ENCODE measurements at places on chromosomes 6 and 20. TPM values are rescaled to one million over a fixed set of nuclear protein-coding genes. Genes with fewer than 3 reads are reported as not detected.

SAMD3 gene
- 5.0 TPM for total RNA-seq

GRCh38 chr6:111852725-111853124 is 20.5 kb downstream of the FYN start:
- no peak for DNase-seq

DNA sequence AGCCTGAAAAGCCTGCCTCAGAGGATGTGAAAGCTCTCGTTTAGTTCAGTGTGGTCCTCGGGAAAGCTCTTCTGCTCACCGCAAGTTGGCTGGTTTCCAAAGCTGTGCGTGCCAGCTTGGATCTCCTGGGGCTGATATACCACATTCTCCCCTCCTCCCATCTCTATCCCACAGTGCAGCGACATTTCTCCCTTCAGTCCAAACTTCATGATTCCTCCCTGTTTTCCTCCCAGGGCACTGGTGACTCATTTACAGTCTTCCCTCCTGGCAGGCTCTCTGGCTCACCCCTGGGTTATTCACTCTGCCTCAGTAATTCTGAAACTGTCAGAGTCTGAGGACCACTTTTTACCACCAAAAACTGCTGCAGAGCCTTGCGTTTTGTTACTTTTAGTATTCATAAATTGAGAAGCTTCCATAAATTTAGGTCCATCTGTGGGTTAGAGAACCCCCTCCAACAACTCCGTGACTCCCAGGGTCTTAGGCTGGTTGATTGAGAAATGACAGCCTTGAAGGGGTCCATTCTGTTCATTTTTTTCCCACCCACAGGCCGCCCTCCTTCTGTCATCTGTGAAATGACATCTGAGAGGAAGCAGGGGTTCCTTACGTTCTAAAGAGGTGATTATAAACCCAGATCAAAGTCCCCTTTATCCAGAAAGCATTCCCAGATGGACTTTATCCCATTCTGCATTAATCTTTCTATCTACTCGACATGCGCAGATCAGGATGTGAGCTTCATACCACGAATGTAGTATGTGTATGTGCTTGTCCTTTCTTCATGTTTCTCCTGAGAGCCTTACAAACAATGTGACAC is 6.1 kb downstream of the TRIM10 start:
- peak; percentile 80 for DNase-seq

- DNase-seq, result no peak
Measured at GRCh38 chr6:21519642-21520041, 73.9 kb upstream of the SOX4 start.

SYNJ2 gene
- total RNA-seq, result 68.5 TPM

- no peak for DNase-seq
Measured at GRCh38 chr6:158047127-158047518, 65.5 kb downstream of the SYNJ2 start.

SIM1 gene
- total RNA-seq, result not detected

MAS1 gene
- total RNA-seq, result not detected

GRCh38 chr6:108107102-108107501 is 32.6 kb upstream of the OSTM1 start:
- no peak for DNase-seq

FRS3 gene
- total RNA-seq, result 1.5 TPM

C6orf118 gene
- not detected for total RNA-seq

DNA sequence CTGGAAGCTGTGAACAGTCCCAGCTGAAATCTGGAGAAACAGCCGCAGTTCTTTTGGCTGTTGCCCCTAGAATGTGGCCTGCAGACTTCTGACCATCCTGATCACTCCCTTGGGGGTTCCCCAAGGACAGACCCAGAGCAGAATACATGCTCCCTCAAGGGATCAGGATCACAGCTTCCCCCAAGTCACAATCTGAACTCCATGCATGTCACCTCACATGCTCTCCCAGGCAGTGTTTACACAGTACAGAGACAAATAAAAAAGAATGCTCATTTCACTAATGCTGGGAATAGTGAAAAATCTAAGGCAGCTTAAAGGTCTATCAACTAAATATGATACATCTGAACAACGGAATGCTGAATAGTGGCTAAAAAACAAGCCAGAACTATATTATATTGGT is 20.5 kb downstream of the SPAG4 start:
- no peak for DNase-seq

DEF6 gene
- total RNA-seq, result 8.9 TPM

- no peak for DNase-seq
Measured at GRCh38 chr20:9588706-9589105, 74.3 kb downstream of the LAMP5 start.

GRCh38 chr20:50207026-50207425 is 16.4 kb downstream of the CEBPB start:
- no peak for DNase-seq

DNA sequence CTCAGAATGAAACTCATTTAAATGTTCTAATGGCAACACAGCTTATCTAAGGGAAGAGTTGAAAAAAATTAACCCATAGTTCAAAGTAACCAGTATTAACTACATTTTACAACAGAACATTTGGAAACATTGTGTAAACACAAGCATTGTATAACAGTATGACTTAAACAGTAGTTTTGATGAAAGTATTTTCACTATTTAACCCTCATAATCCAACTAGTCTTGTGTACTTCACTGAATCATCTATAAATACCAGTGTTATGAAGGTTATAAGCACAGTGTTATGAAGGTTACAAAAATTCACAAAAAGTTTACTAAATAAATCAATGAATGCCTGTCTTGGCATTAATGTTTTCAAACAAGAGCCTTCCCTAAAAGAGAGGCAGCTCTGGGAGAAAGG is 66.5 kb downstream of the REV3L start:
- no peak for DNase-seq

DNA sequence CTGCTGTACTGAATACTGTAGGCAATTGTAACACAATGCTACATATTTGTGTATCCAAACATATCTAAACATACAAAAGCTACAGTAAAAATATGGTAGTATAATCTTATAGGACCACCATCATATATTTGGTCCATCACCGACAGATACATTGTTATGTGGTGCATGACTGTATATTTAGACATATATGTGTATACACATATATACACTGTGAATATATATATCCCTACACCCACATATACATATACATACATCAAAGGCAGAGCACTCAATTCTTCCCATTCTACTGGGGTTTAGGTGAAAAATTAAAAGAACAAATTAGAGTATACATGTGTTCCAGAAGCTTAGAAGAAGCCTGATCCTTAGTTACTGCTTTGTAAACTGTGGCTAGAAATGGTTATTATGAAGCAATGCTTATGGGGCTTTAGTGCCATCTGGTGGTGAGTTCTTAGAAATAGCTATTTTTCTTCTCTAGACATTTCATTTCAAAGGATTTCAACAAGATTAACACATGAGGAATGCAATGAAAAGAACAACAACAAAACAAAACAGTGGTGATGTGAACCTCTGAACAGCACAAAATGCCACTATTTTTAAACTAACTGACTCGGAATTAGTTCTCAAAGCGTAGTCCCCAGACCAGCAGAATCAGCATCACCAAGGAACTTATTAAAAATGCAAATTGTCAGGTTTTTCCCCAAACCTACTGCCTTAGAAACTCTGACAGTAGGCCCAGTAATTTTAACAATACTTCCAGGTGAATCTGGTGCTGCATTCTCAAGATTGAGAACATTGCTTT is 38.0 kb downstream of the PKHD1 start:
- peak; percentile 11 for DNase-seq

DNA sequence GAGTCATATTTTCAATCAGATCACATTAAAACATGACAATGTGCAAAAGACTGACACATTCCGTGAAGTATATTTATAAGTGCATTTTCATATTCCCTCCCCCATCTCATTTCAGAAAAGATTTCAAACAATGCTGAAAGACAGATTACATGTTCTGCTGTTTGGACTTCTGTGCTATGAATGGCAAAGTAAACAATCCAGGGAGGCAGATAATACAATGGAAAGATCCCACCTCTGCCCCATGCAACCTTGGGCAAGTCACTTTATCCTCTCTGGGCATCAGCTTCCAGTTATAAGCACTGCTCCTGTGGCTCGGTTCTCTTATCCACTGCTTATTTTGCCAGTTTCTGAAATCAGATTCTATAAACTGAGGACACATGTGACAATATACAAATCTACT is 110.2 kb downstream of the RCAN2 start:
- no peak for DNase-seq

GRCh38 chr6:94177429-94177828 is 758.1 kb upstream of the EPHA7 start:
- DNase-seq, result no peak

GRCh38 chr20:51482836-51483473 is 59.6 kb downstream of the NFATC2 start:
- no peak for DNase-seq

DNA sequence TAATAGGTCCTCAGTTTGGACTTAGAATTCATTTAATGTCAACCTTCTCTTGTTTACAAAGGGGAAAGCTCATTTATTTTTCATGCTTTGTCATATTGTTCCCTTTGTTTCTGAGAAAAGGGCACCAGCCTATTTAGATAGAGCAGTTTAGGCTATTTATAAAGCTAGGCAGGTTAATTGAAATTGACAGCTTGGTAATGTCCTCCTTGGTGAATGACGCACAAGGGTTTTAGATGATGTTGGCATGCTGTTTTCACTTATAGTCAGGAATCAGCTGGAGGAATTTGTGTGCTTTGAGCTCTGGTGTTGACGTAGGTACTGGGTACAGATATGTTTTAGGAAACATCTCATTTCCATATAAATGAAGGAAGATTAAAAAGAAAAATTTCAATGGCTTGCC is 45.2 kb downstream of the BCKDHB start:
- no peak for DNase-seq

IL17F gene
- total RNA-seq, result not detected

GRCh38 chr6:55668591-55668990 is 89.6 kb upstream of the HMGCLL1 start:
- DNase-seq, result no peak

GRCh38 chr20:20785226-20785625 is 72.8 kb upstream of the RALGAPA2 start:
- no peak for DNase-seq

- DNase-seq, result no peak
Measured at GRCh38 chr20:61514396-61514795, 262.3 kb downstream of the CDH4 start.

BPIFB2 gene
- not detected for total RNA-seq

DNA sequence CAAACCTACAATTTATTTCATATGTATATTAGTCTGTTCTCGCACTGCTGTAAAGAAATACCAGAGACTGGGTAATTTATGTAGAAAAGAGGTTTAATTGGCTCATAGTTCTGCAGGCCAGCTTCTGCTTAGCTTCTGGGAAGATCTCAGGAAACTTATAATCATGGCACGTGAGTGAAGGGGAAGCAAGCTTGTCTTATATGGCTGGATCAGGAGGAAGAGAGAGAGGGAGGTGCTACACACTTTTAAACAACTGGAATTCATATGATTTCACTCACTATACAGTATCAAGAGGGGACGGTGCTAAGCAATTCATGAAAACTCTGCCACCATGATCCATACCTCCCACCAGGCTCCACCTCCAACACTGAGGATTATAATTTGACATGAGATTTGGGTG is 29.9 kb downstream of the PHACTR2 start:
- no peak for DNase-seq
